ENCODE measurements at places on chromosomes 5 and 9. TPM values are rescaled to one million over a fixed set of nuclear protein-coding genes. Genes with fewer than 3 reads are reported as not detected.

GRCh38 chr5:145976431-145977155 is 40.2 kb downstream of the SH3RF2 start:
- no peak for DNase-seq

DNA sequence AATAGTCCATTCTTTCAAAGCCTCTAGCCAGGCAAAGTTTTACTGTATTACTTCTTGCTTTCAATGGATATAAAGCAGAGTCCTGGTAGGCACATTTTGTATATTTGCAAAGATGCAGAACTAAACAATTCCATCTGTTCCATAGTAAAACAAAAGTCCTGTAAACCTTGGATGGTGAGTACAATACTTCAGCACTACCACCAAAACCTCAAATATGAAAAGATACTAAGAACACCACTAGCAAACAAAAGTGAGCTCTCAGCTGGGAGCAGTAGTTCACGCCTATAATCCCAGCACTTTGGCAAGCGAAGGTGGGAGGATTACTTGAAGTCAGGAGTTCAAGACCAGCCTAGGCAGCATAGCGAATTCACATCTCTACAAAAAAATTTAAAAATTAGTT is 195.0 kb downstream of the MSX2 start:
- DNase-seq: no peak

GRCh38 chr5:65961633-65962032 is 35.3 kb downstream of the ERBIN start:
- no peak for DNase-seq

DNA sequence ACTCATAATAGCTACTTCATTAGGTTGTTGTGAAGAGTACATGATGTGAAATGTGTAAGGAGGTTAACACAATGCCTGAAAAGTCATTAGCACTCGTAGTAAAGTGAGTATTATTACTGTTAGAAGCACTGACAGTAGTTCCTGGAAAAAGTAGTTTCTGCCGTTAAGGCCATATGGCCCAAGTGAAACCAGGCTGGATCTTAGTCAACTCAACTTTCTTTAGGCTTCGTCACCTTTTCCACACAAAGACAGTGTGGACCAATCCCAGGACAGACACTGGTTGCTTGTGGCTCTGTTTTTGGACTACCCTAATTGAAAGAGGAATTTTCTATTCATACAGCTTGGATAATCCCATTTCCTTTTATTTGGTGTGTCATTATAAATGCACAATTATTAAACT is 29.4 kb upstream of the CKMT2 start:
- no peak for DNase-seq

PCDHGA5 gene
- total RNA-seq: 9.5 TPM

ZDHHC11 gene
- total RNA-seq: 5.6 TPM

DUSP1 gene
- 813 TPM for total RNA-seq

ZNF474 gene
- total RNA-seq: 0.92 TPM

CDX1 gene
- not detected for total RNA-seq

PCDHGA1 gene
- total RNA-seq: 2.8 TPM

IL3 gene
- not detected for total RNA-seq

All from thoracic aorta (tissue), 2 donors.